ENCODE measurements at places on chromosomes 5 and 9. TPM values are rescaled to one million over a fixed set of nuclear protein-coding genes. Genes with fewer than 3 reads are reported as not detected.

DNA sequence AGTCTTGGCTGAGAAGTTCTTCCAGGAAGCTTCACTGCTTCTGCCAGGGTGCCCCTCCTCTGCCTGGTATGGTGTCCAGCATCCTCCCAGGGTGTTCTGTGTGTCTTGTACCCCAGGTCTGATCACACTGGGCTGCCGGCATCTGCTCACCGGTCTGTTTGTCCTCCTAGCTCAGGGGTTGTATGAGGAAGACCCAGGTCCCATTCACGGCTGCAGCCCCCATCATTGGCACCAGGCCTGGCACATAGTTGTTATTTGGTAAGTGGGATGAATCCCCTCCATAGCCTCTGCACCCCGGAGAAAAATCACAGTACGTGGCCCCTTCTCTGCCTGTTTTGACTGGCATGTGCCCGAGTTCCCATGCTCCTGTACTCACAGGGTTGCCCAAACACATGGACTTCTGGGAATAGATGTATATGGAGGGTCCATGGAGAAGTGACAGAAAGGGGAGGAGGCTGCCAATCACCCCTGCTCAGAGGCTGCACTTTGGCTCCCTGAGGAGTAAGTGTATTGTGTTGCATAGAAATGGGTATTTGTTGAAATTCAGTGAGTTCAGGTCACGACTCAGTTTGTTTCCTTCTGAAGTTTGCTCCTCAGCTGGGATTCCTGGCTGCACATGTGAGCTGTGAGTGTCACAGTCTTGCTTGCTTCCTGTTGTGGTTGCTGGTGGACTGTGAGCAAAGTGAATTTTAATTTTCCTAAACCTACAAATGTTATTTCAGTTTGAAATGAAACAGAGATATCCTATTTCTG lies 96.2 kb downstream of the HSPA4 start:
- H3K4me1 ChIP-seq: no peaks in the 10 kb centered on the region
- no peaks in the 10 kb centered on the region for H3K27me3 ChIP-seq
- DNase-seq: no peak
- H3K27ac ChIP-seq: no peak overlapping the region
- no peaks in the 10 kb centered on the region for H3K36me3 ChIP-seq
- no peak overlapping the region for H3K4me3 ChIP-seq

- no peaks in the 10 kb centered on the region for H3K27me3 ChIP-seq
- no peak overlapping the region for H3K4me3 ChIP-seq
- no peaks in the 10 kb centered on the region for H3K4me1 ChIP-seq
- H3K36me3 ChIP-seq: no peaks in the 10 kb centered on the region
- no peak overlapping the region for H3K27ac ChIP-seq
- DNase-seq: no peak
Measured at GRCh38 chr9:9498846-9499245, 1114.0 kb downstream of the PTPRD start.

DNA sequence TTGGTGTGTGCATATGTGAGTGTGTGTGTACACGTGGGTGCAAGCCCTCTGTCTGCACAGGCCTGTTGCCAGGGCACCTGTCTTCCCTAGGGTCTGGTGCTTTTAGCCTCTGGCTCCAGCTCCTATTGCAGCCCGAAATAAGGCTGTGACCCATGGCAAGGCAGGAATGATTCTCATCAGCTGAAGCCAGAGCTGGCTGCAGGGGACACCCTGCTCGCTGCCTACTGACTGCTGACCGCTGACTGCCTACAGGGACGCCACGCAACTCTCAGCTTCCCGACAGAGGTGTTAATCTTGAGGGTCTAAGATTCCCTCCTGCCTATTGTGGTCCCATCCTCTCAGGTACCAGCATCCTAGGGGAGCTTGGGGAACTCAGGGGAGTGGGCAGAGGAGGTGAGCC lies at the start of gene MYOZ3:
Gene MYOZ3, plus strand, starts transcription at position 166 of the 400 bp plus-strand sequence. CDS start 1,691 bp downstream, outside the sequence.
- H3K27ac ChIP-seq: peak within 1 kb of the TSS; percentile 17
- DNase-seq: no peak
- H3K4me3 ChIP-seq: no peak within 1 kb of the TSS
- H3K4me1 ChIP-seq: no peaks in the 10 kb centered on the region
- H3K36me3 ChIP-seq: no peaks in the 10 kb centered on the region

NR2F1 gene
- total RNA-seq: 17.5 TPM

ENTPD2 gene
- 1.2 TPM for total RNA-seq

DNA sequence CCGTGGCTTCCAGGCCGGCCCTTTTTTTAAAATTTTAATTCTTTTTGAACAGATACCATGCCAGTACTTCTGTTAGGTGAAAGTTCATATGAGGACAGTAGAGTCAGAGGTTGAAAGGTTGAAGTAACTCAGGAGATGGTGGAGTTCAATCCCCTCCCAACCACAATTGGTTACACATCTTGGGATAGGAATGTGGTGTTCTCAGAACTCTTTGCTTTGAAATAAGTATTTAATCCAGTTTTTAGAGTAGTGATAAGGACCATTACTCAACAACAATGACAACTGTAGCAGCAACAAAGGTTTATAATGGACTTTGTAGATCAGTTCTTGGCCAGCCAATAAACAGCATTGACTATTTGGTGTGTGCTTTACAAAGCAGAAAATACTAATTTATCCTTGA lies 116.0 kb downstream of the ARHGAP26 start:
- no peaks in the 10 kb centered on the region for H3K27me3 ChIP-seq
- no peak overlapping the region for H3K4me3 ChIP-seq
- H3K36me3 ChIP-seq: no peaks in the 10 kb centered on the region
- no peak overlapping the region for H3K27ac ChIP-seq

GRCh38 chr5:40428126-40428525 lies 251.6 kb upstream of the PTGER4 start:
- no peak for DNase-seq
- no peaks in the 10 kb centered on the region for H3K27me3 ChIP-seq
- H3K4me3 ChIP-seq: no peak overlapping the region
- no peak overlapping the region for H3K27ac ChIP-seq
- H3K4me1 ChIP-seq: no peaks in the 10 kb centered on the region

DNA sequence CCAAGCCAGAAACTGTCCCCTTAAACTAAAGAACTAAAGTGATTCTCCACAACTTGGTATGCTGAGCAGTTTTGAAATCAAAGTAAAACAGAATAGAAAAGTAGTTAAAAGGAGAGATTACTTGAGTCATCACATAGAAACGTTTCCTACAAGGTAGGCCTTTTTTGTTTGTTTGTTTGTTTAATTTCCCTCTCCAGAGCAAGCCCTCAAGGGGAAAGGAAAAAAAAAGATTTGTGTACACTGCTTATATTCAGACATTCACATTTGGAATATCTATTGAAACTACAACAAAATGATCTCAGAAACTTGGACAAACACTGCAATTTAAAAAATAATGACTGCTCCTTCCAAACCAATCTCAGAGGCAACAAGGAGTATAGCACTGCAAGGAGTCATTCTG lies 304.7 kb upstream of the NREP start:
- no peaks in the 10 kb centered on the region for H3K27me3 ChIP-seq
- H3K27ac ChIP-seq: no peak overlapping the region
- no peaks in the 10 kb centered on the region for H3K36me3 ChIP-seq
- DNase-seq: no peak
- H3K4me3 ChIP-seq: no peak overlapping the region
- no peaks in the 10 kb centered on the region for H3K4me1 ChIP-seq

MLANA gene
- not detected for total RNA-seq

DNA sequence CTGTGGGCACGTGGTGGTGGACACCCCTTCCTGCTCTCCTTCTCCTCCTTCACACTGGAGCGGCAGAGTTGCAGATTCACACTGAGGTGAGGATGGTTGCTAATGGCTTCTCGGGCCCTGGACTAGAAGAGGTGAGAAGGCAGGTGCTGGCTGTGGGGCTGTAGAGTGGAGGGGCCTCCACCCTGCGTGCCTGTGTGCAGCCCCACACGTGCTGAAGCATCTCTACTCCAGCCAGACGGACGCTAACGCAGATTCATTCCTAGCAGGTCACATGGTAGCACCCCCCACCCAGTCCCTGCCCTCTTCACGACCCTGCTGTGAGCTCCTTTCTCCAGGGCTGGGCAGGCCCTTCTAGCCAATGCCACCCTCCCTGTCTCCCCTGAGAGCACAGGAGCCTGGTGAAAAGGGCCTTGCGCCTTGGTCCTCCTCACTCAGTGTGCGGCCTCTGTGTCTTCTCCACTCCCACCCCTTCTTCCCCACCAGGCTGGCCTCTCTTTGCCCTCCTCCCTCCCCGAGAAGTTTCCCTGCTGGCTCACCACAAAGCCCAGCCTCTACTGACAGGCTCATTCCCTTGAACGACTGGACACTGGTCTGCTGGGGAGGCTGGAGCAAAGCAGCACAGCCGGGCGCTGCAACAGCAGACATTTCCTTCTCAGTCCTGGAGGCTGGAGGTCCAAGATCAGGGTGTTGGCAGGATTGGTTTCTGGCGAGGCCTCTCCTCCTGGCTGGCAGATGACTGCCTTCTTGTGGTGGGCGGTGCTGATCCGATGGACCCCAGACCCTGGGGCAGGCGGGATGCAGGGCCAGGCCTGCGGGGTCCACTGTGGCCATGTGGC lies 14.2 kb downstream of the CACNA1B start:
- H3K36me3 ChIP-seq: no peaks in the 10 kb centered on the region
- no peak overlapping the region for H3K27ac ChIP-seq
- no peaks in the 10 kb centered on the region for H3K27me3 ChIP-seq
- no peaks in the 10 kb centered on the region for H3K4me1 ChIP-seq
